C1 segment of cervical spinal cord (tissue), 14 donors: ENCODE measurements at places on chromosomes 3 and 15.

DNA sequence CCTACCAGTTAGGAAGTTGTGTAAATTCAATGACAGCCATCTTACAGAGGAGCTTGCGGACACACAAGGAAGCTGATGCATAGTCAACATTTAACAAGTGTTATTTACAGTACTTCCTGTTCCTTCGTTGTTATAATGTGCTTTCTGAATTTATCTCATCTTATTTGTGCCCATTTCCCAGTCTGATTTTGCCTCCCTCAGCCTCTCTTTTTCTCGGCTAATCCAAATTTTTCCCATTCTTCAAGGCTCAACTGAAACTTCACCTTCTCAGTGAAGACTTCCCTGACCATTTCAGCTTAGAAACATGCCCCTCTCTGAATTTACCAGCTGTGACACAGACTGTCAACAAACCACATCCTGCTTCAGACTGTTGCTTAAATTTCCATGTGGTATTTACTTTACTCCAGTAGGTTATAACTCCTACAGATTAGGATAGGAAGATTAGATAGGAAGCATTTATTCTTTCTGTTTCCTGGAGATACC, 55.7 kb upstream of the CP start:
- no peak for DNase-seq

- peak; percentile 38 for DNase-seq
Measured at GRCh38 chr3:107978131-107979055, 112.4 kb downstream of the CD47 start.

DNA sequence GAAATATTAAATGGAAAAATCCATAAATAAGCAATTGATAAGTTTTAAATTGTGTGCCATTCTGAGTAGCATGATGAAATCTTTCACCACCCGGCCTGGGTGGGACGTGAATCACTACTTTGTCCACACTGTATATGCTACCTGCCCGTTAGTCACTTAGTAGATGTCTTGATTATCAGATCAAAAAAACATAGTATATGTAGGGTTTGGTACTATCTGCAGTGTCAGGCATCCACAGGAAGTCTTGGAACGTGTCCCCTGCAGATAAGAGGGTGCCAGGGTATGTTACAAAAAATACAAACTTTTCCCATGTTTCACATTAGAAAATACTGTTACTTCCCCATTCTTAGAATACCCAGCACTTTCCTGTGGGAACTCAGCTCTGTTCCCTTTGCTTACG, 35.2 kb downstream of the FAM81A start:
- DNase-seq: no peak

DNA sequence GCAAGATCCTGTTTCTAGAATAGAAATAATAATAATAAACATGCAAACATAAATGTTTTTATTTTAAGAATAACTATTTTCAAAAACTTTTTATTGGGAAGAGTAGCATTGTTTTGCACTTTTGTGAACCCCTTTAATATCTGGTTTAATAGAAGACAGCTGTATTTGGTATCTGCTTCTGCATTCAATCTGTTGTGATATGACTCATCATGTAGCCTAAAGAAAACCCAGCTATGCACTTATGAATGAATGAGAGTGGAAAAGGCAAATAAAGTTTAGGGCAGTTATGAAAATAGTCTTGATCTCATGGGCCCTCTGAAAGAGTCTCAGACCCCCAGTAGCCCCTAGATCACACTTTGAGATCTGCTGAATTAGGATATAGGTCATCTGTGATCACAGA, 100.4 kb upstream of the PPP2R3A start:
- no peak for DNase-seq

DNA sequence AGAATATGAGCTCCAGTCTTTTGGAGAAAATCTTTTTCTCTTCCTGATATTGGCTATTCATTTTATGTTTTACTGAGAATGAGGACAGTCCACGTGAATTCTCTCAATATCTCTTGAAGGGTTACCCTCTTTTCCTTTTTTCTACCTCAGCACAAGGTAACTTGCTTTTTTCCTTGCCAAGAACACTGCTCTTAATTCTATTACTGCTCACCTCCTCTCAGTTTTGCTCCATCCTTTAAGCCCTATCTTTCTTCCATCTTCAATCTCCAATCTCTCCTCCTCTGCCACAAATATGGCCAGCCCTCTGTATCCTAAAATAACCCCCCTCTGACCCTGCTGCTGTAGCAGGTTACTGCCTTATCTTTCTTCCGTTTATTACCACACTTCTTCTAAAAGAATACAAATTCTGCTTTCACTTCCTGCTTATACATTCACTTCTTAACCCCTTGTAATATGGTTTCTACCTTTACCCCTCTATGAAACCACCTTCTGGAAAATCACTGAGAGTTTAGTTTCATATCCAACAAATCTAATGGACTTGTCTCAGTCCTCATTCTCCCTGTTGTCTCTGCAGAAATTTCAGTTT, 89.0 kb downstream of the NFKBIZ start:
- no peak for DNase-seq

GRCh38 chr3:64380546-64380945, 155.3 kb upstream of the PRICKLE2 start:
- no peak for DNase-seq

DNA sequence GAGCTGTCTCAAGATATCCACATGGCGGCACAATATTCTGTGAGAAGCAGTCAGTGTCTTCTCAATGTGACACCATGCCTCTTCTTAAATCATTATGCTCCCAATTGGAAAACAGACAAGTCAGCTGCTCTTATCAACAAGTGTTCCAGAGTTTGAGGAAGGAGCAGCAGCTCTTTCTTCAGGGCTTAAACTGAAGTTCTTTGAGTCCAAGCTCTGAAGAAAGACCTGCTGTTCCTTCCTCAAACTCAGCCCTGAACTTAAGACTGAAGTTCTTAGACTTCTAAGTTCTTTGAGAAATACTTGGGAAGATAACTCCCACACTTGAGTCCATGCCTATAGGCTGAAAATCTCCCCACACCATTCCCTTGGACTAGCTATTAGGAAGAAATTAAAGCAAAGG, 43.4 kb downstream of the NPTN start:
- DNase-seq: no peak

- no peak for DNase-seq
Measured at GRCh38 chr3:61809879-61810278, 248.5 kb downstream of the PTPRG start.
